Breast epithelium (tissue), 4 donors: ENCODE measurements at places on chromosomes 5 and 9. TPM values are rescaled to one million over a fixed set of nuclear protein-coding genes. Genes with fewer than 3 reads are reported as not detected.

- no peaks in the 10 kb centered on the region for H3K36me3 ChIP-seq
- H3K27ac ChIP-seq = no peak overlapping the region
- H3K27me3 ChIP-seq = no peaks in the 10 kb centered on the region
- no peak overlapping the region for H3K4me3 ChIP-seq
- no peaks in the 10 kb centered on the region for H3K4me1 ChIP-seq
Observed at GRCh38 chr9:135463140-135463539, 16.4 kb upstream of the PPP1R26 start.

GRCh38 chr5:53873235-53873634 lies 312.8 kb downstream of the NDUFS4 start:
- H3K36me3 ChIP-seq = no peaks in the 10 kb centered on the region
- no peak for DNase-seq
- H3K4me1 ChIP-seq = no peaks in the 10 kb centered on the region
- H3K27ac ChIP-seq = no peak overlapping the region
- no peak overlapping the region for H3K4me3 ChIP-seq

GRCh38 chr5:145495196-145495595 lies 339.9 kb downstream of the PRELID2 start:
- no peaks in the 10 kb centered on the region for H3K36me3 ChIP-seq
- no peak overlapping the region for H3K27ac ChIP-seq
- no peaks in the 10 kb centered on the region for H3K27me3 ChIP-seq
- no peaks in the 10 kb centered on the region for H3K4me1 ChIP-seq
- DNase-seq = no peak

DNA sequence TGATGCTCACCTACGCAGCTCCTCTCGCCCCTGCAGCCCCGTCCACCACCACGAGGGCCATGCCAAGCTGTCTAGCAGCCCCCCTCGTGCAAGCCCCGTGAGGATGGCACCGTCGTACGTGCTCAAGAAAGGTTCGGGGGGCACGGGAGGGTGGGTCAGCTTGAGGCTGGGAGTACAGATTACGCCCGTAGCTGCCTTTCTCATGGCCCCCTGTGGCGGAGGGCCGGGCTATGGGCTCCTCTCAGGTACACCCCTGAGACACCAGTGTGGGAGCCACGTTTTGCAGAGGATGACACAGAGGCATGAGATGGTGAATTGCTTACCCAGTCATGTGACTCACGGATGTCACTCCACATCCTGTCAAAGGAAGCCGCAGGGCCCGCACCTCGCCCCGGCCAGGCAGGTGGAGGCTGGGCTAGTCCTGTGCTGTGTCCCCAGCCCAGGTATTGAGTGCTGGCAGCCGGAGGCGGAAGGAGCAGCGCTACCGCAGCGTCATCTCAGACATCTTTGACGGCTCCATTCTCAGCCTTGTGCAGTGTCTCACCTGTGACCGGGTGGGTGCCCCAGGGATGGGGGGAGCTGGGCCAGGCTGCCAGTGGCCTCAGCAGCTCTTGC lies 33.7 kb downstream of the USP20 start:
- no peak overlapping the region for H3K4me3 ChIP-seq
- no peaks in the 10 kb centered on the region for H3K4me1 ChIP-seq
- DNase-seq = no peak
- no peaks in the 10 kb centered on the region for H3K36me3 ChIP-seq
- no peak overlapping the region for H3K27ac ChIP-seq

- DNase-seq = no peak
- H3K27me3 ChIP-seq = no peaks in the 10 kb centered on the region
- no peaks in the 10 kb centered on the region for H3K36me3 ChIP-seq
- no peak overlapping the region for H3K27ac ChIP-seq
- no peak overlapping the region for H3K4me3 ChIP-seq
Observed at GRCh38 chr5:84622461-84622860, 237.8 kb upstream of the EDIL3 start.

GRCh38 chr5:67200809-67201562 lies 4.4 kb upstream of the CD180 start:
- no peak overlapping the region for H3K27ac ChIP-seq
- no peaks in the 10 kb centered on the region for H3K27me3 ChIP-seq
- H3K36me3 ChIP-seq = no peaks in the 10 kb centered on the region
- DNase-seq = no peak
- H3K4me1 ChIP-seq = no peaks in the 10 kb centered on the region

DNA sequence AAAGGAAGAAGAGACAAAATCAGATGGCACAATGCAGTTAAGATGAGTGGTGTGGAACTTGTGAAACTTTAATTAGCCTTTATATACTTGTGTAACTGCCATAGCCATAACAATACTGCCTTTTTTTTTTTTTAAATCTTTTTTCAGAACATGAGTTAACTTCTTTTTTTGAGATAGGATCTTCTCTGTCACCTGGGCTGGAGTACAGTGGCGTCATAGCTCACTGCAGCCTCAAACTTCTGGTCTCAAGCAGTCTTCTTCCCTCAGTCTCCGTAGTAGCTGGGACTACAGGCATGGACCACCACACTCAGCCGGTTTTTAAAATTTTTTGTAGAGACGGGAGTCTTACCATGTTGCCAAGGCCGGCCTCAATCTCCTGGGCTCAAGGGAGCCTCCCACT lies 37.2 kb downstream of the GPBP1 start:
- no peak for DNase-seq
- H3K27ac ChIP-seq = peak overlapping the region; percentile 18
- no peaks in the 10 kb centered on the region for H3K4me1 ChIP-seq
- H3K36me3 ChIP-seq = no peaks in the 10 kb centered on the region
- no peak overlapping the region for H3K4me3 ChIP-seq

GRCh38 chr9:114551750-114552685 lies 35.6 kb upstream of the ATP6V1G1 start:
- no peak overlapping the region for H3K4me3 ChIP-seq
- DNase-seq = peak; percentile 60
- H3K36me3 ChIP-seq = no peaks in the 10 kb centered on the region
- H3K4me1 ChIP-seq = no peaks in the 10 kb centered on the region
- peak overlapping the region; percentile 43 for H3K27ac ChIP-seq

- no peaks in the 10 kb centered on the region for H3K27me3 ChIP-seq
- H3K4me3 ChIP-seq = peak overlapping the region; percentile 76
- peak; percentile 39 for DNase-seq
- H3K4me1 ChIP-seq = no peaks in the 10 kb centered on the region
- no peaks in the 10 kb centered on the region for H3K36me3 ChIP-seq
- H3K27ac ChIP-seq = peak overlapping the region; percentile 83
Observed at GRCh38 chr9:33510262-33511183, 13.5 kb upstream of the ANKRD18B start.

DNA sequence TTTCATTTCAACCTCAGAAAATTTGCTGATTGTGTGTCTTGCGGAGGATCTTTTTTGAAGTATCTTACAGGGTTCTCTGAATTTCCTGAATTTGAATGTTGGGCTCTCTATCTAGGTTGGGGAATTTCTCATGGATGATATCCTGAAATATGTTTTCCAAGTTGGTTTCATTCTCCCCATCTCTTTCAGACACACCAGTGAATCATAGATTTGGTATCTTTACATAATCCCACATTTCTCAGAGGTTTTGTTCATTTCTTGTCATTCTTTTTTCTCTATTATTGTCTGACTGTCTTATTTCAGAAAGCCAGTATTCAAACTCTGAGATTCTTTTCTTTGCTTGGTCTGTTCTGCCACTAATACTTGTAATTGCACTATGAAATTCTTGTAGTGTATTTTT lies 456.9 kb downstream of the PRELID2 start:
- H3K27ac ChIP-seq = no peak overlapping the region
- no peaks in the 10 kb centered on the region for H3K27me3 ChIP-seq
- H3K36me3 ChIP-seq = no peaks in the 10 kb centered on the region
- no peaks in the 10 kb centered on the region for H3K4me1 ChIP-seq
- H3K4me3 ChIP-seq = no peak overlapping the region
- no peak for DNase-seq

- no peak overlapping the region for H3K27ac ChIP-seq
- H3K4me3 ChIP-seq = no peak overlapping the region
- DNase-seq = no peak
Observed at GRCh38 chr5:68554571-68555279, 339.2 kb downstream of the PIK3R1 start.

GRCh38 chr5:50856401-50857119 lies 190.1 kb downstream of the PARP8 start:
- H3K4me3 ChIP-seq = no peak overlapping the region
- no peaks in the 10 kb centered on the region for H3K4me1 ChIP-seq
- H3K27ac ChIP-seq = no peak overlapping the region
- no peak for DNase-seq
- no peaks in the 10 kb centered on the region for H3K27me3 ChIP-seq

TRIM14 gene
- 14.9 TPM for total RNA-seq

SCGB3A2 gene
- not detected for total RNA-seq

ANKRD18B gene
- not detected for total RNA-seq

RAD17 gene
- 14.7 TPM for total RNA-seq

LCN2 gene
- 42.3 TPM for total RNA-seq
